Activated B cell treated with CpG ODN at 0.5 μM for 24 hours (primary cell): ENCODE measurements at places on chromosomes 4 and X. TPM values are rescaled to one million over a fixed set of nuclear protein-coding genes. Genes with fewer than 3 reads are reported as not detected.

- DNase-seq = no peak
Observed at GRCh38 chr4:109629775-109630174, 69.7 kb downstream of the MCUB start.

GRCh38 chrX:81168391-81168790, 33.3 kb downstream of the HMGN5 start:
- no peak for DNase-seq

DNA sequence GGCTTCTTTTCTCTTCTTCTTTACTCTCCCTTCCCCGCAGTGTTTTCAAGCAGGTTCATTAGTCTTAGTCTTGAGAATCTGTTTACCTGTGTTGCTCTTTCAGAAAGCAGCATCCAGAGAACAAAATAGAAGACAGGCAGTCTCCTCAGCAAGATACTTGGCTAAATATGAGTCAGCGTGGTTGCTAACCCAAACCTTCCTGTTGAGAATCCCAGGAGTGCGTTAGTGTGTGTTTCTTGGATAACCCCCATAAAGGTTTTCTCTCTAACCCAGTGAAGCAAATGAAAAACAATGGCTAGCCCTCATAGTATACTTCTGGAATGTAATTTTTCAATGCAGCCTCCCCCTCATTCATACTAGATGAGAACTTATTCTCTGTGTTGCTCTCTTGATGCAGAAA, 41.1 kb downstream of the BMPR1B start:
- no peak for DNase-seq

- no peak for DNase-seq
Observed at GRCh38 chrX:25277574-25277973, 261.8 kb upstream of the ARX start.

DNA sequence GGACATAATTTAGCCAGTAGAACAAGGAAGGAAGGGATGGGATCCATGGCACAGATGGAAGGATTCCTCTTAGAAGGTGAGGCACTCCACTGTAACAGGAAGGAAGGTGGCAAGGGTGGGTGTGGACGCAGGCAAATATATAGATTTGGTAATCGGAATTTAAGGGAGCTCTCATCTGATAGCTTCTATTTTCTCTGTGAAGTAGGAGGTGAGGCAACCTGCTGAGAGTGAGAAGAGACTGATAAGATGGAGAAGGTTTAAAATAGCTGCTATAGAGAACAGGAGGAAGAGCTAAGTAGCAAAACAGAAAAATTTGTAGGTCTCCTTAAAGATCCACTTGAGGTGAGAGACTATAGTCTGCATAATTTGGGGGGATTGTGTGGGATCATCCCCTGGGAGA, 61.8 kb upstream of the BRS3 start:
- no peak for DNase-seq

DNA sequence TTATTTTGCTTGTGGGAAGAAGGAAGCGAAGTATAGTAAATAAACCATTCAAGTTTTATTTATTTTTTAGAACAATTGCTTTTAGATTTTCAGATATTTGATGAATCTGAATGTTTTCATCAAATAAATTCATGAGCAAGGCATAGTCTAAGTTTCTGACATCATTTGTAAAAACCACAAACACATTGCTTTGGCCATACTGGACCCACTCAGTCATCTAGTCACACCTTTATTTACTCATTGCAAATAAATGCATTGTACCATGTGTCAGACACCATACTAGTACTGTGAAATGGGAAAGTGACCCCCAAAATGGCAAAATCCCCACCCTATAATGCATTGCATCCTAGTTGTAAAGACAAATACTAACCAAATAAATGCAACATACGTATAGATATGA, 449.1 kb upstream of the SMIM31 start:
- DNase-seq = no peak

VEGFC gene
- not detected in 2 replicates for total RNA-seq

DNA sequence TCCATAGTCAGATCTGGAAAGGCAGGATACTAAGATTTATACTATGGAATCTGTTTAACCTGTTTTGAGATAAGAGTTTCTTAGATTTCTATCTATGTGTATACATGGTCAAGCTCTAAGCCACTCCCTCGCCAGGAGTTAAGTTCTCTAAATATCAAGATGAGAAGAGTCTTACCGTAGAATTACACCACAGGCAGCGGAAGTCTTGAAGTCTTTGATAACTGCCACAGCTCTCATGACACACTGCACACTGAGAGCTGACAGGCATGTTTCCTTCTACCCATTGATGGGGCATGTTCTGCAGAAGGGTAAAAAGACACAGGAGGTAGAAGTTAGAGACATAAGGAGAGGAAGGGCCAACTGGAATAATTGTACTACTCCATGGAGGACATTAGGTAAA, 67.7 kb downstream of the DGKK start:
- no peak for DNase-seq

- no peak for DNase-seq
Observed at GRCh38 chr4:149512501-149512900, 303.1 kb downstream of the IQCM start.

EGF gene
- total RNA-seq = not detected in 2 replicates

DNA sequence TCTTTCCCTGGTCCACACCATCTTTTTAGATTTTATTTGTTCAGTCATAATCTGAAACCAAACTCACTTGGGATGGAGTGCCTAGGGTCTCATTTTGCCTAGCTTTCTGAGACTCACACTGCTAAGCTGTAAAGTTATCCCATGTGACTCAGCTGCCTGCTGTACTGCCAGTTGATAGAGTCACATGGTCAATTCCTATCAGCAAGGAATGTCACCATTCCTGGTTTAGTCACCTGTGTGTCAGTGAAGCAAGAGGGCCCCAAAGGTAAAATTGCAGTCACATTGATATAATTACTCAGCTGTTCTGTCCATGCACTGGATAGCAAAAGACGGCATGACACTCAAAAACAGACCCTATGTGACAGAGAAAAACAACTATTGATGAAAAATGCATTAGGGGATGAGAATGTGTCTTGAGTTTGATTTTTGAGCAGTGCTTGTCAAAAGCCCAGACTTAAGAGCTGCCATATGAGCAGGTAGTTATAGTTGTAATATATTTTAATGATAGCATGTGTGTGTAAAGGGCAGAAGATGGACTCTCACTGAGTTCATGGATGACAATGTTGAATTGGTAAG, 413.2 kb downstream of the PPARGC1A start:
- no peak for DNase-seq

TMEM255A gene
- 0.18 and 0.51 TPM in 2 replicates for total RNA-seq
